Stimulated activated CD8-positive, alpha-beta memory T cell treated with anti-CD3 and anti-CD28 coated beads, Interleukin-2, amount 100 ng/mL, for 1 hour (primary cell): ENCODE measurements at places on chromosomes 3 and 15.

DNA sequence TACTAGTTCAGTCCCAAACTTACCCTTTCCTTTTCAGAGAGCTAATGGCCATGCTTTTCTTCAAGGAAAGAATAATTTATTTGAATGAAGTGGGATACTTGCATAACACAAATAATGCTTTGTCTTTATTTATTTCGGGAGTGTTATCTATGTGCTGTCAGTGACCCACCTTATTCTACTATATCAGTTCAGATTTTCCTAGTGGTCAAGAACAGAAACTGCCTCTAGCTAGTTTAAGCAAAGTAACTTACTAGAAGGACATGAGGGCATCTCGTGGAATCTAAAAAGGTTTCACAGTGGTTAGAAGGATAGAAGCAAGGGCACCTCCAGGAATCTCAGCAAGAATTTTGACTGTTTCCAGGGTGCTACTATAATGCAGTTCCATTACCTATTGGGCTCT lies 3.8 kb upstream of the TIMMDC1 start:
- no peak for DNase-seq

DNA sequence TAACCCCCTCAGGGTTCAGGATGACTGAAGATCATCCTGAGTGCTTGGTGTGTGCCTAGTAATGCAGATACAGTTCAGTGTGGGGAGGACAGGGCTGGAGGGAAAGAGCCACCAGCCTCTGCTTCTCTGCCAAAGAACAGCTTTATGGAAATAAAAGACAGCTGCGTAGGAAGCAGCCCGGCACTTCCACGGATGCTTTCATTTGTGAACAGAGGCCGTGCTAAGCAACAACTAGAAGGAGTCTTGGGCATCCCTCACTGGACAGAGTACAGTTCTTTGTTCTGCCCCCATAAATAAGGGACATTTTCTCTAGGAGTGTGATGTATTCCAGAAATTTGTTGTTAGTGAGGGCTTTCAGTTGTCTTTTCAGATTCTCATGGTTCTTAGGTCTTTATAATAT lies 194.8 kb upstream of the RGMA start:
- DNase-seq = no peak

DNA sequence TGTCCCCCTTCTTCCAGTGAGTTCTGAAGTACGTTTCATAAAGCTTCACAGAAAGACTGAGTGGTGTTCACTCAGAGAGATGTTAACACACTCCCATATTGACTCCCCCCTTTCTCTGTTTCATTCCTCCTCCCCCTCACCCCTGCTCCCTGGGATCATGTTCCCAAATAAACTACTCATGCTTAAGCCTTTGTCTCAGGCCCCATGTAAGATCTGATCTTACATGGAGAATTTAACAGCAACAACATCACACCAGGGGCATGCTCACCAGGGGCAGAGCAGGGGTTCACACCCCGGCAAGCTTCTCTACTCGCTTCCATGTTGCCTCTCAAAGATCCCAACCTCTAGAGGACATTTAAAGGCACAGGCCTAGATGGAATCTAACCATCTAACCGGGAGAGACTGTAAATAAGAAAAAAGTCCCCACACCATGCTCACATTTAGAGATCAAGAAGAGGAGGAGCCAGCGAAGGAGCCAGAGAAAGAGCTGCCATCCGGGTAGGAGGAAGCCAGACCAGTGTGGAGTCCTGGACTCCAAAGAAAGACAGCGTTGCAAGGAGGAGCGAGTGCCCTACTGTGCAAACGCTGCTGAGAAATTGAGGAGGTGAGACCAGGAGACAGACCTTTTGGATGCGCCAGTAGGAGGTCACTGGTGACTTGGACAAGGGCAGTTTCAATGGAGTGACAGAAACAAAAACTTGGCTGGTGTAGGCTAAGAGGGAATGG lies 21.4 kb upstream of the SRP14 start:
- DNase-seq = no peak

- DNase-seq = no peak
Observed at GRCh38 chr3:150240891-150241290, 167.2 kb upstream of the TSC22D2 start.

- no peak for DNase-seq
Observed at GRCh38 chr3:103169289-103169688, 734.5 kb downstream of the ZPLD1 start.

DNA sequence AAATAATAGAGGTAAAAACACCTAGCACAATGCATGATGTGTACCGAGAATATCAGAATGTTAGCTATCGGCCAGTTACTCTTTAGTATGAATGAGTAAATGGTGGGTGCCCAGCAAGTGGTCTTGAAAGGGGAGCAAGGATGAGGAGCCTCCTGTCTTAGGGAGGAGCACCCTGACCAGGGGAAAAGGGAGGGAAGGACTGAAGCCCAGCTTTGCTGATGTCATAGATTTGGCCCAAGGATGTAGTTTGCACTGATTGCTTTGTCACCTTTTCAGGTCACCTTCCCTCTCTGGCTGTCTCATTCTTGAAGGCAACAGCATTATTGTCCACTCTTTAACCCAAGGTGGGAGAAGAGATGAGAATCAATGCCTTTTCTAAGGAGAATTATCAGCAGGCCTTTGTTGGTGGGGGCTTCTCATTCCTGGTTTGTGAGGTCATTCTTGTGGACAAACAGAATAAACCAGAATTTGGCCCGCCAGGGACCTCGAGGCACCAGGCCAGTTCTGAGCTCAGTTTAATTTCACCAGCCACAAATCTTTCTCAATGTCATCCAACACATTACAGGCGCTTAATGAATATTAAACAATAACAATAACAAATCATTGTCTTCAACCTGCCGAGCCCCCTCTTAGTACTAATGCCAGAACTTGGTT lies 231.3 kb downstream of the VPS13C start:
- no peak for DNase-seq

DNA sequence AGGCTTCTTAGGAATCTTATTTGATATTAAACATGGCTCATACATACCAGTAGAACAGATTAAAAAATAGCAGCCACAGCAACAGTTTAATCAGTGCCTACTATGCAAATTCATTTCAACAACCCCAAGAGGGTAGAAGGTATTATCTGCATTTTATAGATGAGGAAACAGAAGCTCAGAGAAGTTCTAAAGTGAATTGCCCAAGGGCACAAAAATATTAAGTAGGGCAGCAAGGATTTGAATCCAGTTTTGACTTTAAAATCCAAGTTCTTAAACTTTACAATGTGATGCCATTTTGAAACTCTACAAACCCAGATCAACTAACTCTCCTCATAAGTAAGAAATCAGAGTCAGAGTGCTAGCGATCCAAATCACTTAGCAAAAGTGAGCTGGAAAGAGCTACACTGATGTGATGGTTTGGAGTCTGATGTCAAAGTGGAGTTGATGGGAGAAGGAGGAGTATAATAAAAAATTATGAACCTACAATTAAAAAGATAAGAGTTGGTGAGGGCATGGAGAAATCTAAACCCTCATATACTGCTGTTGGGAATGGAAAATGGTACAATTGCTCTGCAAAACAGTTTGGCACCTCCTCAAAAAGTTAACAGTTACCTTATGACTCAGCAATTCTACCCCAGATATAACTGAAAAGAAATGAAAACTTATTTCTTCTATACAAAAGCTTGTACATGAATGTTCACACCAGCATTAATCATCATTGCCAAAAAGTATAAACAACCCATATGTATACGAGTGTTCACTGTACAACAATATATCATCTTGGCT lies 51.0 kb upstream of the PLXND1 start:
- DNase-seq = no peak

GRCh38 chr15:43214592-43215295 lies 6.1 kb downstream of the EPB42 start:
- DNase-seq = no peak

DNA sequence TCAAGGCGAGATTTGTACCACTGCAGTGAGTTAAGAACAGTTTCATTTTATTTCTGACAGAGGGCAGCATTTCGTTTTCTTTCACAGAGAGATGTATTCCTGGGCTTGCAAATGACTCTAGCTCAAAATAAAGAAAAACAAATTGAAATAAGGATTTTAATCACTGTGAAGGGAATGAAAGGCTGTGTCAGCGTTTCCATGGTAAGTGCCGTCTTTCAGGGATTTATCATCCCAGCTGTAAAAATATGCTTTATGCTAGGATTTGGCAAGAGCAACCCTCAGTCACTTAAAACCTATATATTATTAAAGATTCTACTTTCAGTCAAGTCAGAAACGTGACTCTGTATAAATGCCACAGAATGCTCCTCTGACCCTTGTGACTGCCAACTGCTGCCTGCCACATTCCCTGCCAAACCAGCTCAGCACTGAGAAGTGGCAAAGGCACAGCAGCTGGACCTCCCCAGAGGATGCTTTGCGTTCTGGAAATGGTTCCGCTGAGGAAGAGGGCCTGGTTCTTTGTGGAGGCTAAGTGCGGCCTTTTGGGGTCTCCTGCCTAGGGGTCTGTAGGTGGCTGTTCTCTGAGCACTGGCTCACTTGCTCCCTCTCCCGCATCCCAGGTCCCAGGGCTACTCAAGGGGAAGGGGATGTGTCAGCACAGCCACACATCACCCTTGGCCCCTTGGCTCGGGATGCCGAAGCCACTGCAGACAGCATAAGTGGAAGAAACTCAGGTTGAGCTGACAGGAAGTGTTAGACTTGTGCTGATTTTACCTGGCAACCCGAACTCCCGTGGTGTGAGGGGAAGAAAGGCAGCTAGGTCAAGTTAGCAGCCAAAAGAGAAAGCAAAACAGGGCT lies 56.6 kb upstream of the POMGNT2 start:
- peak; percentile 14 for DNase-seq

GRCh38 chr3:132756108-132756650 lies 34.0 kb upstream of the NPHP3 start:
- no peak for DNase-seq

DNA sequence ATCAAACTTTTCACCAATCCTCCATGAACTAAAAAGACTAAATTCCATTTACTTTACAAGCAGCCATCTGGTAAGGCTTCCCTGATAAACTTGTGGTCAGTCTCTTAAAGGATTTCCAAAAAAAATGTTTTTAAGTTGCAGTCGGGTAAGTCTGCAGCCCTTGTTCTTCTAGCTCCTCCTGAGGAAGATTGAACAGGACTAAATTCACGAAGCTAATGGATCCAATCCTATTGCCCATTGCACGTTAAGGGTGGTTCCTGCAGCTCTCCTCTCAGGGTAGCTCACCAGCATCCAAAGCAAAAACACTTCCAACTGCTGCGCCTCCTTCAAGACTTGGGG lies 2.8 kb downstream of the HES1 start:
- no peak for DNase-seq

- no peak for DNase-seq
Observed at GRCh38 chr3:126711121-126711760, 7.2 kb downstream of the CHCHD6 start.

DNA sequence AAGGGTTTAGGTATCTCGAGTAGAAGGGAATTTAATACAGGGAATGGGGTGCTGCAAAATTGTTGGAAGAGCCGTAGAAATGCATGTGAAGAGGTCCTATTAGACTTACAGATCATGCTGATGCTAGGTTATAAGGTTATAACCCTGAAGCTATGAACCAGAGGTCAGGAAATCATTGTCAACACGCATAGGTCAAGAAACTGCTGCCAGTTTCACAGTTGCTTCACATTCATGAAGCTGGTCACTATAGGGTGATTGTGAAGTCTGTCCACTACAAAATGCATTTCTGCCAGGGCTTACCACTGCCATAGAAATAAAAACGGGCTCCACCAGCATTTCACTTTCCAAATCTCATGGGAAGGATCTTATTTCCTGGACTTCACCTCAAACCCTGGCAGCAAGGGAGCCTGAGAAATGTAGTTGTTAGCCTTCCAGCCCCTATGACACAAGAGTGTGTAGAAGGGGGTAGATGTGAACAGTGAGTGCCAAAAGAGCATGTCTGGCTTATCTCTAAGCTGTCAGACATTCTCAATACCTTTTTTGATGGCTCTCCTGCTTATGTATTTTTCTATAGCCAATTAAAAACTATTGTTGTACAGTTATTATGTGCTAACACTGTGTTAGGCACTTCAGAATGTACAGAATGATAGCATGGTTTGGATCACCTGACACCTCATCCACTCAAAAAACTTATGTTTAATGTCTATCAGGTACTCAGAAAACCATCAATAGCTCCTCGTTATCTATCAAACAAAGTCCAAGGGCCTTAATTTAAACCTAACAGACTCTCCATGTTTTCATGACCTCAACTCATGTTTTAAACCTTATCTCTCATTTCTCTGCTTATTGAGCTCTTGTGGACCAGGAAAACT lies 148.3 kb upstream of the TSC22D2 start:
- DNase-seq = no peak
